ENCODE measurements at places on chromosomes 7 and 10. TPM values are rescaled to one million over a fixed set of nuclear protein-coding genes. Genes with fewer than 3 reads are reported as not detected.

GRCh38 chr7:110386006-110386405, 704.9 kb upstream of the LRRN3 start:
- no peak for DNase-seq

DNA sequence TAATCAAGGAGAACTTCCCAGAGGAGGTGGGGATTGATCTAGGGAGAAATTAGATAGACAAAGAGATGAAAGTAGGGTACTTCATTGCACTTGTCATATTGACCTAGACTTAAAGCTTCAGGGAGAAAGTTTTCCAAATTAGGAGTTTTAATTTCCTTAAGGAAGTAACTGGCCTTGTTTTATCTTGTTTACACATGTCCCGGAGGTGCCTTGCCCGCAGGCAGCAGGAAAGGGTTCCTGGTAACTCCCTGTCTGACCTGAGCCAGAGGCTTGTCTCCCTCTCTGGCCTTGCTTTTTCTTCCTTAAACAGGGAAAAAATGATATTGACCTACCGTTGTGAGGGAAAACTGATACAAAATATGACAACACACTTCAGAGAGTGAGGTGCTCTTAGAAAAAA, 181.6 kb downstream of the EVX1 start:
- no peak for DNase-seq

DNA sequence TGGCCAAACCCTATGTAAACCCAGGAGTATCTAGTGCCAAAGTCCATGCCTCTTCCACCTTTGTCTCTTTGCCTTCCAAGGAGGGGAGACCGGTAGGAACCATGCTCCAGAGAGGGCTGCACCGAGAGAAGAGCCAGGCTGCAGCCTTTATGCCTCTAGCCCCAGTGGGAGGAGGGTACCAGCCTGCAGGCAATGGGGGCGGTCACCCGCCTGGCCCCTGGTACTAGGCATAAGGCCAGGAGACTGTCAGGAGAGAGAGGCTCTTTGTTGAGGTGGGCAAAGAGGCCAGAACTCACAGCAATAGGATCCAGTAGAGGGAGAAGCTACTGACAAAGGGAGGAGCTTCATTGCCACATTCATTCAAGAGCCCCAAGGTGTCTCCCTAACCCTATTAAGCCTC, 146.6 kb upstream of the PDE1C start:
- no peak for DNase-seq

DNA sequence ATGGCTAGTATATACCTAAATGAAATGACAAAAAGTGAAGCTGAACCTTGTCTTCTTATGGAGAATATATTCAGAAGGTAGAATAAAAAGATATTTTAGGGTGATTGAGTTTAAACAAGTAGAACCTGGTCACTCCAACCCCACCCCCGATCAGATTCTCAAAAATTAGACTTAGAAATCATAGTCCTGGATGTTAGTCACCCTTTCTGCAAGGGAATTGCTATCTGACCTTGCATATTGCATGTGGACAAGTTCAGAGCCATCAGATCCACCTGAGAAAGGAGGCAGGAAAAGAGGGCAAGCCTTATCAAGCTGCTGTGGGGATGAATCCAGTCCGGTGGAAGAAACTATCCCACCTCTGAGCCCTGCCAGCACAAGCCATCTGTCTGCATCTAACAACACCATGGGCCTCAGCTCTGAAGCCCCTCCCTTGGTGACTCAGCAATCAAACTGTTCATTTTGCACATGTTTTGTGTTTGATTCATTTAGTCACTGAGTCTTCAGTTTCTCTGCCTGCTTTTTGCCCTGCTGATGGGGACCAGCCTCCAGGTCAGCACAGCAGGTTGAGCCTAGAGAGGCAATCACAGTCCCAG, 727.3 kb downstream of the AUTS2 start:
- DNase-seq, result no peak

Gene IFIT1B
- total RNA-seq, result not detected

GRCh38 chr10:70683601-70683934, 11.3 kb downstream of the ADAMTS14 start:
- DNase-seq, result no peak

Gene ANXA8
- not detected for total RNA-seq

DNA sequence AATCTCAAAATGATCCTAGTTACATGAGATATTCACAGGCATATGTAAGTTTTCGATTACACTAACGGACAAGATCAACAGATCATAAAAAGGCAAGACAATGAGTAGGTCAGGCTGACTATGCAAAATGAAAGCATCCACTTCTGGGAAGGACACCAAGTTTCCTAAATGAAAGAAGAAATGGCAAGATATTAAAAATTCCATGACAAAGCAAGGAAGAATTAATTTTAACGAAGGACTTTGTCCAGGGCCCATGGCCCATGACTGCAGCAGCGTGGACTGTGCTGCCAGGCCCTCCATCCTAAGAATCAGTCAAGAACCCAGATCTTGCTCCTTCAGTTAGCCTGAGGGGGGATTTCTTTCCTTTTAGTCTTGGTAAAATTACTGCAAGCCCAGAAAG, 182.4 kb upstream of the FRMD4A start:
- no peak for DNase-seq

GRCh38 chr7:12475362-12476063, 71.8 kb upstream of the VWDE start:
- DNase-seq, result no peak
